Gastroesophageal sphincter (tissue), 4 donors: ENCODE measurements at places on chromosomes 7 and 10.

- ATAC-seq: no peak
Measured at GRCh38 chr10:128614802-128615553, 488.8 kb upstream of the MKI67 start.

- no peak for ATAC-seq
Measured at GRCh38 chr7:7564323-7564780, 2.3 kb upstream of the MIOS start.

DNA sequence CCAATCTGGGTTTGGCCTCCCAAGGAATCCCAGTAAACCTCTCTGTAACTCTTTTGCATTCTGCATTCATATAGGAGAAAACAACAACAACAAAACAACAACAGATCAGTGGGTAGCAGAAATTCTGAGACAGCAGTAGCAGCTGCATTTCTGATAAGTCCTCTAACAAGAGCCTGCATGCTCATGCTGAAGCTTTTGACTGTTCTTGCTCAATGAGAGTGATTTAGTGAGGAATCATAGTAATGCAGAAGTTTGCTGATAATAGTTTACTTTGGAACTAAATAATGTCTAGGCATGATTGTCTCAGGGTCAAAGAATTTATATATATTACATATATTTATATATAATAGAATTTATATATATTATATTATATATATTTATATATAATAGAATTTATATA, 35.2 kb downstream of the BMPER start:
- ATAC-seq: no peak

DNA sequence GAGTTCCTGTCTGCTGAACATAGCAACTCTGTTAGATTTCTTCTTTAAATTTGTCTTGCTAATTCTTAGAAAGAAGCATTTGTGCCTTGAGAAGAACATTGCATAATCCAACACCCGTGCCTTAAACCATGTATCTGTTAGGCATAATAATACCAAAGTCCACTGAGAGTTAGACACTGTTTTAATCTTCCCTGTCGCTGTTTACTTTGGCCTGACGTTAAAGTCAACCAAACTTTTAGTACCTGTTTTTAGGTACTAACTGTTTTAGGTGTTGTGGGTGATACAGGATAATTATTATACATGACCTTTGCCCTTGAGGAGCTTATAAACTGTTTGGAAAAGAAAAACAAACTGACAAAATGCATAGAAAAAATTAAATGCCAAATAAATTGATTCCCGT, 43.6 kb downstream of the KLHDC10 start:
- ATAC-seq: no peak

GRCh38 chr7:81173766-81174281, 255.0 kb upstream of the SEMA3C start:
- ATAC-seq: no peak

DNA sequence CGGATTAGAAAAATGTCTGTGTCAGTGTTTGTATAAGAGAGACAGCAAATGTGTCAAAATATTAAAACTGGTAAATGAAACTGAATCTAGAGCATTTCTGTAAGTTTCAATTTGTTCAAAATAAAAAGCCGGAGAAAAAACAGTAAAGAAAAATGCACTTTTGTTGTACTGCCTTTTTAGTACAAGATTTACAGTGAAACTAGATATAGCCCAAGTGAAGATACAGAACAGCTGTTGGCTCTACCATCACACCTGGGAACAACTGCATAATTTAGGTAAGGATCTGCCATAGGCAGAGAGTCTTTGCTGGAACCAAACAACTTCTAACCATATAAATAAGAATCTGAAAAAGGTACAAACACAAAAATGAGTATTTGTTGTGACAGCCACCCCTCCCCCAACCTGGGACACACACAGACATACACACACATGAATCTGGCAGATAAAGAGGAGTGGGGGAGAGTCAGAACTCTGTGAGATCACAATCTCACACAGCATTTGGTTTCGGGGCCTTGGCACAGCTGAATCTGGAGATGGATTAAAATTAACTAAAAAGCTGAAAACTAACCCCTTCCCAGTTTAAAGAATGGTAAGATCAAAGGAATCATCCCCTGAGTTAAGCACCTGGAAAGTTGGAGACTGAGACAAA, 54.8 kb downstream of the DPY19L1 start:
- no peak for ATAC-seq

GRCh38 chr10:24834869-24835268, 111.2 kb upstream of the ARHGAP21 start:
- ATAC-seq: no peak

DNA sequence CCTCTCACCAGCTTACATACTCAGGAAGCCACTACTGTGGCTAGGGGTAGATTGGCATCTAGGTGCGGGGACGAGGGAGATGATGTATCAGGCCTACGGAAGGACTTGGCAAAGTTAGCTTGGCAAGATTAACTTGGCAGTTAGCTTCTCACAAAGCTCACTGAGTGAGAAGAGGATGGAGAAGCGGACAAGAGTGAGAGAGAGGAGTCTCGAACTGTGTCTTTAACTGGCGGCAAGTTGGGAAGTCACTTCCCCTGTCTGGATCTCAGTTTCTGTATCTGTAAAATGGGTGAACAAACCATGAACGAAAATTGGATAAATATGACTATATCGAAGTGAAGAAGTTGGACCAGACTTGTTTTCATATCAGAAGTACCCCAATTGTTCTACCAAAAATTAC, 9.5 kb upstream of the MLXIPL start:
- ATAC-seq: no peak

DNA sequence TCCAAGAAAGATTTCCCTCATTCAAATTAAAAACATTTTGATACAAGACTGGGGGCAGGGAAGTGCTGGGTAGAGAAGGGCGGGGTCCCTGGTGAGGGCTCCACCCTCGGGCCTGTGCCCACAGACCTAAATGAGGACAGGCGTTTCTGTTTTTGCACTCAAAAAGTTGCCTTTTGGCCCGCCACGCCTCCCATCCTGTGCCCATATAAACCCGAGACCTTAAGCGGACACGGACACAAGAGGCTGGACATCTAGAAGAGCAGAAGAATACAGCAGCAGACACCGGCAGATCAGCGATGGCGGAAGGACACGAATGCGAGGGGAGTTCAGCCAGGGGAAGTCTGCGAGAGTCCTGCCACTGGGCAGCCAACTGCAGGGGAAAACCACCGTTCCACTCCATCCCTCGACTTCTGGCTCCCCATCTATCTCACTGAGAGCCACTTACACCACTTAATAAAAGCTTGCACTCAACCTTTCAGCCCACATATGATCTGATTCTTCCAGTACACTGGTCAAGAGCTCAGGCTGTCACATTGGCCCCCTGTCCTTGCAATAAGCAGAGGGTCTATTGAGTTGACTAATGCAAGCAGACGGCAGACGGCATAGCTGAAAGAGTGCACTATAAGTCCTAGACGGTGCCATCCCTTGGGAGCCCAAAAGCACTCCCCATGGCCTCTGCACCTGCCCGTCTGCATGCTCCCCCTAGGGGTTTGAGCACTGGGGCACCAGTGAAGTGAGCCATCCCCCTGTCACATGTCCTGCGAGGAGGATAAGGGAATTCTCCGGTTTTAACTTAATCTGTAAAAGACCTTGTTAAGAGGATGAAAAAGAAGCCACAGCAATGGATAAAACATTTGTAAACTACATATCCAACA, 181.8 kb upstream of the PRSS1 start:
- no peak for ATAC-seq

GRCh38 chr7:27103489-27104226, 1.2 kb upstream of the HOXA2 start:
- peak; percentile 11 for ATAC-seq

DNA sequence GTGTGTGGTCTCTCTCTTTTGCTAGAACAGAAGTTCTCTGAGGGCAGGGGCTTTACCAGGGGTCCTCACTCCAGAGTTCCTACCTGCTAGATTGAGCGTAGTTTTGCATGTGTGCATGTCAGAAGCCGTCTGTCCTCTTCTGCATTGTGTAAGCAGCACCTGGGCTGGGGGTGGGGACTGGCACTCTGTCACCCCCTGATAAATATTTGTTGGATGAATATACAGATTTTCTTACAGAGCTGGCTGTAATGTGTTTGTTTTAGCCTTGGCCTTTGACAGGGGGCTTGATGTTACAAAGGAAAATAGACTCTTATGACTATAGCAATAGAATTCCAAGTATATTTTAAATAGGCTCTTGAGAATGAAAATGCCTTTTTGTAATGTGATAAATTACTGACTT, 46.6 kb downstream of the WDR37 start:
- no peak for ATAC-seq

DNA sequence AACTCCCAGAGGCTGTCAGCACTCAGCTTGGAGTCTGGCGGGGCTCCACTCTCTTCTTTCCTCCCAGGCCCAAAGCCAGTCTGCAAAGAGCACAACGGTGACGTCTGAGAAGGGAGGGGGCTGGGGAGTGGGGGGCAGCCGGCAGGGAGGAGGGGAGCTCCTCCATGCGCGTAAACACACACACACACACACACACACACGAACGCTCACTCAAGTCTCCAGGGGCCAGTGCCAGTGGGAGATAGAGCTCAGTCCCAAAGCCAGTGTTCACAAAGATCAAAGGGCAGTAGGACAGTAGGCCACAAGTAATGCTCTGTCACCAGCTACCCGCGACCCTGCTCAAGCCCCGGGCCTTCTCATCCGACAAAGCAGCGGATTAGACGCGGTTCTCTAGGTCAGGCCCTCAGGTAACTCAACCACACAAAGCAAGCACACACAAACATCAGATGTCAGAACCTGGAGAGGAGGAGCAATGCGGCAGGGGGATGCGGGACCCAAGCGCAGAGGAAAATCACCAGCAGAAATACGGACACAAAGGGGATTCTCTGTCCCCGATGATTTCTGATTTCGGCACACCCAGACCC, 19.9 kb downstream of the TCAF1 start:
- peak; percentile 71 for ATAC-seq

GRCh38 chr10:132163278-132163765, 23.4 kb upstream of the DPYSL4 start:
- no peak for ATAC-seq
